Right ventricle myocardium superior (tissue), 1 donor: ENCODE measurements at places on chromosomes 11 and 22. TPM values are rescaled to one million over a fixed set of nuclear protein-coding genes. Genes with fewer than 3 reads are reported as not detected.

P2RY6 gene
- 2.1 TPM for total RNA-seq

C1QTNF4 gene
- 0.48 TPM for total RNA-seq

NCR3LG1 gene
- 0.56 TPM for total RNA-seq

STK33 gene
- total RNA-seq: 25.9 TPM

TPCN2 gene
- 7.6 TPM for total RNA-seq

P2RX6 gene
- total RNA-seq: 3.9 TPM

ASRGL1 gene
- total RNA-seq: 4.1 TPM

CABP4 gene
- total RNA-seq: 0.75 TPM

WBP2NL gene
- total RNA-seq: 0.16 TPM

CNTF gene
- 0.73 TPM for total RNA-seq

KRTAP5-8 gene
- total RNA-seq: not detected

MYBPC3 gene
- total RNA-seq: 2,568 TPM

MRGPRX3 gene
- total RNA-seq: not detected

LRRC4C gene
- total RNA-seq: 0.62 TPM

CAVIN3 gene
- 33.9 TPM for total RNA-seq

MMP26 gene
- not detected for total RNA-seq

ZP1 gene
- total RNA-seq: not detected

MFRP gene
- total RNA-seq: not detected

KCNJ1 gene
- not detected for total RNA-seq

DNAJB13 gene
- total RNA-seq: not detected

ANGPTL5 gene
- total RNA-seq: 1.9 TPM

KIAA1671 gene
- 12.6 TPM for total RNA-seq

PATE4 gene
- not detected for total RNA-seq

LYVE1 gene
- total RNA-seq: 77.2 TPM

TECTA gene
- total RNA-seq: 1.0 TPM

RIBC2 gene
- total RNA-seq: not detected

OR4D5 gene
- total RNA-seq: not detected

ANKK1 gene
- not detected for total RNA-seq

VWA5A gene
- total RNA-seq: 3.5 TPM

MMP8 gene
- total RNA-seq: not detected

POTEH gene
- total RNA-seq: not detected

MAPK8IP2 gene
- 0.62 TPM for total RNA-seq

STT3A gene
- 54.0 TPM for total RNA-seq

ART5 gene
- 4.7 TPM for total RNA-seq

CRYBA4 gene
- total RNA-seq: not detected

PLAAT4 gene
- 28.3 TPM for total RNA-seq
